ENCODE measurements at places on chromosomes 7 and 10.

- DNase-seq: no peak
Observed at GRCh38 chr10:129332476-129332875, 134.6 kb upstream of the MGMT start.

DNA sequence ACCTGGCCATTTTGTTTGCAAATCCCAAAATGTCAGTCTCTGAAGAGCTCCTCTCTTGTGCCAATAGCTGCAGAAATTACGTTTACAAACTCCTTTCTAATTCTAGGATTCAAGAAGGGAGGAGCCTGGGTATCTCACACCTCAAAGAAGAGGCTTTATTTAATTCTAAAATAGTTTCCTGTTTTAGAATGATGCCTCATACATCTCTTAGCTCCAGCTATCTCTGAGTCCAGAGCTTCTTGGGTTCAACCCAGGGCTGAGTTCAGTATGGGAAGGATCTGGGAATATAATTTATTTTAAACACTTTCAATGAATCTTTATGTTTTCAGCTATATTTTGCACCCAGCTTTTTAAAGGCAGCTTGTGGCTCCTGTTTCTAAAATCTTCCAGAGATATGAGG, 150.1 kb downstream of the CACNA2D1 start:
- no peak for DNase-seq

DNA sequence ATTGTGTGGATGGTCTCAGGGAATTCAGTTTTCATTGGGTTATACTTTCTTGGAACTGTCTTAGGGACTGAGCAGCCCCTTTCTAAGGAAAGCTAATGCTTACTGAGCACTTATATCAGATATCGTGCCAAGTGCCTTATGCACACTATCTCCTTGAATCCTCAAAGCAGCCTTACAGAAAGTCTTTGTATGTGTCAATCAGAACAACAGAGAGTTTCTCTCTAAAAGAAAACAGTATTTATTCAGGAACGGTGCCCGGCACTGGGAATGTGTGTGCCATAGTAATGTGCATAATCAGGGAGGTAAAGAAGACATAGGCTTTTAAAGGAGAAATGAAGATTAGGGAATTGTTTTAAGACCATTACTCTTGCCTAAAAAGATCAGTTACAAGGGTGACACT, 17.3 kb downstream of the ANTXRL start:
- no peak for DNase-seq

- no peak for DNase-seq
Observed at GRCh38 chr10:124291001-124291701, 127.6 kb downstream of the OAT start.

DNA sequence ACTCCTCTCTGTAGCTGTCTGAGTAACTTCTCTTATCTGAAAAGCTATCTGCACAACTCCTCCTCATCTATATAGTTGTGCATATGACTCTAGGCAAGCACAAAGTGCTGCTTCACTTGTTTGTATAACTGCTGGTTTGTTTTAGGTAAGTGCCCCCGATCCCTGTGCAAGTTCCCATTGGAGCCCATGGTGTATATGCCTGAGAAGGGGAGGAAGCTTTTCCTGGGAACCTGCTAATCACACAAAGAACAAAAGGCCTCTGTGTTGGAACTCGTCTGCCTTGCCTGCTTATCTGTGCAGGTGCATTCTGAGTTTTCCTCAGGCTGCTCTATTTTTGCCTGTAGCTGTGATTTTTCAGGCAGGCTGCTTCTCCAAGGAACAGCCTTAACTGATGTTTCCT, 23.2 kb upstream of the PHF14 start:
- no peak for DNase-seq

DNA sequence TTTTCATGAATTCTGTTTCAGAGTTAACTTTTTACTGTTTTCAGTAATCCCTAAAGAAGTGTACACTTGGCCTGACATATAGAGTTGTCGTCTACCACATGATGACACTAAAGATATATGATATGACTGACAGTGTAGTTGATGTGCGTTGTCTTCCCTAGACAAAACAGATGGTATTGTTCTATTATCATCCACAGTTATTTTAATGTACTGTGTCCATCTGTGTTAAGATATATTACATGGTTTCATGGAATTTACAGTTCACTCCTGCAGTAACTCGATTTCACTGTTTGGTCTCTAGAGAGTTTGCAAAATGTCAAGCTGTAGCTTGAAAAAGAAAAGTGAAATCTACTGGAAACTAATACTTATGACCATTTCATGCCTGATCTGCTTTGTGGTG, 18.1 kb downstream of the FOXP2 start:
- DNase-seq: no peak

- no peak for DNase-seq
Observed at GRCh38 chr10:133107442-133107841, 19.7 kb downstream of the ADGRA1 start.

GRCh38 chr7:68143345-68143744, 1146.7 kb downstream of the TYW1 start:
- DNase-seq: no peak

GRCh38 chr10:61313460-61313859, 139.7 kb downstream of the TMEM26 start:
- DNase-seq: no peak

DNA sequence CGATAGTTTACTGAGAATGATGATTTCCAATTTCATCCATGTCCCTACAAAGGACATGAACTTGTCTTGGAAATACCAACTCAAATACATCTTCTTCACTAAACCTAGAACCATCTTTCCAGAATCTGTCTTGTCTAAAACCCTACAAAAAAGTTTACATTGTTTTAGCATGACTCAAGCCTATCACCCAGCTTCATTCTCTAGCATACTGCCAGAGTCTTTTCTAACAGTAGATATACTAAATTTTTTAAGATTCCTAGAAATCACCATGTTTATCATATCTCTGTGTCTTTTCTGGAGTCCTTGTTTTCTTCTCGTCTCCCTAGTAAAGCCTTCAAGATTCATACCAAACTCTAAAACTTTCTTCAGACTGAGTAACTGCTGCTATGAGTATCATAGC, 129.7 kb downstream of the SEMA3E start:
- DNase-seq: no peak

DNA sequence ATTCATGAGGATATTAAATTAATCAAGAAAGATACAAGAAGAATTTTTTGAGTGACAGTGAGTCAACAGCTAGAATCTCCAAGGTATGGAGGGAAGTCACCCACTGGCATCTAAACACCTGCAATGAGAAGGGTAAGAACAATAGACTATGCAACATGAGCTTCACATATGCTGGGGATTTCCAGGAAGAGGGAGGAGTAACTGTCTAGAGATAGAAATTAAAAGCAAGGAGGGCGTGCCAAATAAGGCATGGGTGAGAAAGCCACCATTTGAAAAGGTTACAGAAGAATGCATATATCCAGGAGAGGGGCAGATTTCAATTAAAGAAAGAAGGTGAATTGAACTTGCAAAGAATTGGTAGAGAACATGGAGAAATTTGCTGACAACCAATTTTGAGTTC, 365.7 kb downstream of the GPR37 start:
- DNase-seq: no peak

DNA sequence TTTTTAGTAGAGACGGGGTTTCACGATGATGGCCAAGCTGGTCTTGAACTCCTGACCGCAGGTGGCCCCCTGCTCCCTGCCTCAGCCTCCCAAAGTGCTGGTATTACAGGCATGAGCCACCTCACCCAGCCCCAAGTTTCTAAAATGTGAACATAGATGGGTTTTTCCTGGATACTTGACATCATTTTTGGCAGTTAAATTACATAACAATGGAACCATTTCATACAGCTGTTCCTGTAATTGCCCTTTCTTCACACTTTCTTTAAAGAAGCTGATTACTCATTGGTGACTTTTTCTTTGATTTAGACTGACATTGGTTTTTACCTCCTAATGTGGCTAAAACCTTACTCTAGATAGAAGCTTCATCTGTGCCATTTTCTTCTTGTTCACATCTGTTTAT, 5.9 kb downstream of the ZKSCAN1 start:
- no peak for DNase-seq

- DNase-seq: no peak
Observed at GRCh38 chr10:25820874-25821273, 113.2 kb upstream of the MYO3A start.

GRCh38 chr7:73768641-73769480, 1.2 kb downstream of the CLDN3 start:
- no peak for DNase-seq

GRCh38 chr10:13956826-13957225, 370.1 kb downstream of the PRPF18 start:
- no peak for DNase-seq

GRCh38 chr10:96292971-96293920, 11.0 kb upstream of the DNTT start:
- DNase-seq: no peak

- no peak for DNase-seq
Observed at GRCh38 chr10:86712317-86712707, 44.0 kb downstream of the LDB3 start.

DNA sequence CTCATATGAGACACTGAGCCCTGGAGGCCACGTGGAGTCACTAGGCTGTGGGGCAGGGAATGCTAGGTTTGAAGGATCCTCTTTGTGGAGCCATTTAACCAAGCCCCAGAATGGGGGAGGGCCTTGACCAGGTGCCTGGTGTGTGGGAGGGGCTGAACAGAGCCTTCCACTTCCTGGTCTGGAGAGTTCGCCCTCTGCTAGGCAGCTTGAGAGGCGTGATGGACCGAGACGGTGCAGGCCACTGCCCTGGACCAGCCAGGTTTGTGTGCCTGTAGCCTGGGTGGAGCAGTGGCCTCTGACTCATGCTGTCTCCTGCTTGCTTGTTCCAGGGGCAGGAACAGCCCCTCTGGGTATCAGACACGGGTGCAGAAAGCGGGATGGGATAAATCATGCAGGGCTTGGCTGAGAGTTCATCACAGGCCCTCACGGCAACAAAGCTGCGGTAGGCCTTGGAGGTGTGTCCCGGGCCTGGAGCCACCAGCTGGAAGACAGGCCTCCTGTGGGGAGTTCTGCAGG, 27.4 kb downstream of the ADAMTS14 start:
- no peak for DNase-seq

GRCh38 chr10:11863353-11864109, 40.4 kb downstream of the PROSER2 start:
- no peak for DNase-seq

DNA sequence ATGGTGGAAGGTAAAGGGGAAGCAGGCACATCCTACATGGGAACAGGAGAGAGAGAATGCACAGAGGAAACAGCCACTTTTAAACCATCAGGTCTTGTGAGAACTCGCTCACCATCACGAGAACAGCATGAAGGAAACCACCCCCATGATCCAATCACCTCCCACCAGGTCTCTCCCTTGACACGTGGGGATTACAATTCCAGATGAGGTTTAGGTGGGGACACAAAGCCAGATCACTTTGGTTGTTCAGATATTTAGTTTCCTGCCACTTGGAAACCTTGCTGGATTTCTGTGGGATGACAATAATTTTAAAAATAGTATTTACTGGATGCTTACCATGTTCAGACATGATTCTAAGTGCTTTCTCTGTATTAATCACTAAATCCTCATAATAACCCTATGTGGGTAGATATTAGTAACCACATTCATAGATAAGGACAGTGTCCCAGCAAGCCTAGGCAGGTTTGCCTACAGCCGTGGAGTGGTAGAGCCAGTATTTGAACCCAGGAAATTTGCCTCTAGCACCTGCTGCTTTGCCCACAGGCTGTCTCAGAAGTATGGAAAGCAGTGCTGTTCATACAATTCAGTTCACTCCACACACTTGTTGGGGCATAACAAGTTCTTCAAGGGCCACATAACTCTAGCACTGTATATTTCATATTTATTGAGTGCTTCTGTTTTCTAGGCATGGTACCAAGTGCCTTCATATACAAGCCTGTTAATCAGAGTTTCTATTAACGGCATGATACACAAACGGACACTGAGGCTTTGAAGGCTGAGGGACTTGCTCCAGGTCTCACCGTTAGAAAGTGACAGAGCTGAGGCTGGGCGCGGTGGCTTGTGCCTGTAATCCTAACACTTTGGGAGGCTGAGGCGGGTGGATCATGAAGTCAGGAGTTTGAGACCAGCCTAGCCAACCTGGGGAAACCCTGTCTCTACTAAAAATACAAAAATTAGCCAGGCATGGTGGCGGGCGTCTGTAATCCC, 8.3 kb downstream of the TLL2 start:
- no peak for DNase-seq
